ENCODE measurements at places on chromosomes 5 and 9. TPM values are rescaled to one million over a fixed set of nuclear protein-coding genes. Genes with fewer than 3 reads are reported as not detected.

GRCh38 chr5:6525422-6525821, 76.8 kb downstream of the UBE2QL1 start:
- DNase-seq: no peak

- DNase-seq: peak; percentile 82
Observed at GRCh38 chr9:107488375-107489143, 1.0 kb downstream of the KLF4 start.

DNA sequence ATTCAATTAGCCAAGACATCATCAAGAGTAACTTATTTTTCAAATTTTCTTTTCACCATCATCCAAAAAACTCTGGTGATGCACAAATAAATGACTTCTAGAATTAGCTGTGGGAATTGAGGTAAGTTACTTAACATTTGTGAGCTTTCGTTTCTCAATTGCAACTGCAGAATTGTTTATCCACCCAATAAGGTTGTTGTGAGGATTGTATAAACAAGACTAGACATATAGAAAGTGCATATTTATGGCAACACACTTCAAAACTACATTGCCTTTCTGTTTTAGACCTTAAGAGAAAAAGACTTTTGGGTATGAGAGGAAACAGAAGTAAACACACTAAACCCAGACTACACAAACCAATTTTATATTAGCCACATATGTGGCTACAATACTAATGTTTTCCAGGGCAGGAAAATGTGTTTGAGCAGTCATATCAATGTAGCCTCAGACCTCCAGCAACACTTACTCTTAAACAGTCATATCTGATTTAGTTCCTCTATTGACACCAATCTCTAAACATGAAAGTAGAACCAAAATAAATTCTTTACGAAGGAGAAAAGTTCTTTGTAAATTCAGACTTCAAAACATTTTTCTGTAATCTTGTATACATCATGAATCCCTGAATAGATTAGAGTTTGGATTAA, 488.0 kb upstream of the CYLC2 start:
- no peak for DNase-seq

DNA sequence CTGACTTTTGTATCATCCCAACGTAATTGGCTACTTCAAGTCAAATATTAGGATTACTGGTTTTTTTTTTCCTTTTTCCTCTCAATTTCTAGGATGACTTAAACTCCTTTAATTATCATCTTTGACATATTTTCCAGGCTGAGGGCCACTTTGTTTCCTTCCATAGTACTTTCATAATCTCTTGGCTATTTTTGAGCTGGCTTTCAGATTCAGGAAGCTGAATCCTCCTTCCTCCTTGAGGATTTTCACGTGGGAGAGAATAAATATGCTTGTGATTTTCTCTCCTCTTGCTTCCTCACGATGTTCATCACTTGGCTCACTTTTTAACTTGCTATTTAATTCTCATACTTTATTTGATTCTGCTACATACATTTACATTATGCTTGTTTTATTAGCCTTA, 88.1 kb downstream of the ITGA1 start:
- no peak for DNase-seq

STING1 gene
- total RNA-seq: 92.0 TPM

DNA sequence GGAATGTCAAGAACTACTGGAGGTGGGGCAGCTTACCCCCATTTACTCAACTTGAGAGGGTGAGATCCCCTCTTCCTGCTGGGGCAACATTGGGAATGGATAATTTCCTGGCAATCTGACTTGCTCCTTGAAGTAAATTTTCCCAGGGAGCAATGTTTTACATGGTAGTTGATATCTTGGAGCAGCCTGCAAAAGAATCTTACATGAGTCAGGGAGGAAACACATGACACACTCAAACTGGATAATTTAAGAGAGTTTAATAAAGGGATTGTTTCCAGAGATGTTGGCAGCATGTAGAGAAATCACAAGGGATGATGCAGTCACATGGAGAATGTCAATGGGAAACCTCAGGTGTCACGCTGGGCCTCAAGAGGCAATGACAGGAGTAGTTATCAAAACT, 212.5 kb downstream of the GAS1 start:
- no peak for DNase-seq

CHSY3 gene
- 3.1 TPM for total RNA-seq

DNA sequence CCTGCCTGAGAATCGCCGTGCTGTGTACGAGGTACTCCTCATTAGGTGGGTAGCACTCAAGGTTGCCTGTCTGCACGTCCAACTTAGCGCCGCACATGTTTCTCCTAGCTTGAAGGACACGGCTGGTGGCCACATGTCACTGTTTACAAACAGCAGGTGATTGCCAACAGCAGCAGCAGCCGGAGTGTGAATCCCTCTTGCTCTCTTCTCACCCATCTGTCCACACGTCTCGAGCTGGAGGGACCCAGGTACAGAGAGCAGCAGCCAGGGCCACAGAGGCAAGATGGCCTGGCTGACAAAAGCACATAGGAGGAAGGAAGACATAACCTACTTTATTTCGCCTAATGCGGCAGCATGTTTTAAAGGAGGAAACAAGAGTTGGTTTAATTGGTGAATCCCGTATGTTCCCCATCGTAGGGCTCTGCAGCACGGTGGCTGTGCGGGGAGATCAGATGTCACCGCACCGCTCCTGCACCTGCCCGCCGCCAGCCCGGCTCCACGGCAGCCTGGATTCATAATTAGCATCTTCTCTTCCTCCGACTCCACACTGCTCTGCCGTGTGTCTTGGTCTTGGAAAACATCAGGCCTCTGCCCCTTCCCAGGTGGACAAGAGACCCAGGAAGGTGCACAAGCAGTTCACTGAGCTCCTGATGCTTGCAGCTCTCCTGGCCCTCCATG, 201.6 kb upstream of the IRX1 start:
- DNase-seq: no peak

DNA sequence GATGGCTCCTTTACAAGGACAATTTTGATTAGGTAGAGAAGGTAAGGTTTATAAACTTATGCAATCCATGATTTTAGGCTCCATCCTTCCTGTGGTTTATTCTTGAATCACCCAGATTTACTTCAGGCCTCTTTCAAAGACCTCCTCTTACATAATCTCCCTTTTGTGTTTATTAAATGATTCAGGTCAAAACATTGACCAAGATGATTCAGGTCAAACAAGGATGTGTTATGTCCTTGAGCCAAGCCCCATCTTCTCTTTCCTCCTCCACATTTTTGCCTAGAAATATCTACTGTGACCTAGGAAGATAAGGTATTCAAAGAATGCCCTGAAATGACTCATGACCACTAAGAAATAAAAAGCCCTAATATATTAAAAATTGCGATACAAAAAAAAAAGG, 31.8 kb upstream of the TLR4 start:
- DNase-seq: no peak

GRCh38 chr5:134142806-134143205, 28.3 kb downstream of the TCF7 start:
- DNase-seq: peak; percentile 21

GRCh38 chr5:40333459-40334241, 346.1 kb upstream of the PTGER4 start:
- no peak for DNase-seq

LPAR1 gene
- 27.2 TPM for total RNA-seq

DNA sequence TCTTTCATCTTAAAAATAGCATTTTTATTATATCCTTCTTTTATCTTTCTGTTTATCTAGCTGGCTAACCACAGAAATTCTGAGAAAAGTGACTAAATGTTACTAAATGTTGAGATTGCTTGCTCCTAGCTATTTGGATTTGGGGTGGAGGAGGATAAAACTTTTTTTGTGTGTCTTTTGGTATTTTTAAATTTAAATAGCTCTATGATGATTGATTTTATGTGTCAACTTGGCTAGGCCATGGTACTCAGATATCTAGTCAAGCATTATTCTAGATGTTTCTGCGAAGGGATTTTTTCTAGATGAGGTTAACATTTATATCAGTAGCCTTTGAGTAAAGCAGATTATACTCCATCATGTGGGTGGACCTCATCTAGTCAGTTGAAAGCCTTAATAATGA, 75.0 kb downstream of the GCNT1 start:
- DNase-seq: no peak

IL3 gene
- not detected for total RNA-seq

GRCh38 chr9:116030517-116030916, 123.1 kb upstream of the PAPPA start:
- no peak for DNase-seq

GRCh38 chr5:56145106-56145505, 88.0 kb downstream of the ANKRD55 start:
- no peak for DNase-seq

DNA sequence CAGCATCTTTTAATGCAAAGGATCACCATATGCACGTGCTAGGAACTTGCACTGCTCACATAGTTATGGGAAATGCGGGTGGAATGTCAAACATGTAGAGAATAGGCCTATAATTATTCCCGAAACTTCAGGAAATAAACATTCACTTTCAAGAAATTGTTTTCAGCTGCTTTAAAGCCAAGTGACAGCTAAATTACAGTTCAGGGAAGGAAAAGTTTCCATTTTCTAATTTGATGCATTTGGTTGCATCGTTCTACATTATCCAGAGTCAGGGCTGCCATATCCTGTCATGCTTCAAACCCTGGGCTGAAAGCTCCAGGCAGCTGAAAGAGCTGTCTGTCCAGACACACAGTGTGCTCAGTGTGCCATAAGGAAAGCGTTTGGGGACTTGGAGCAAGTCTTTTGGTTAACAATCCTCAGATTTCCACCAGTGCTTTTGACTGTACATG, 518.1 kb downstream of the CSNK1G3 start:
- no peak for DNase-seq

DRD1 gene
- total RNA-seq: 0.55 TPM

DNA sequence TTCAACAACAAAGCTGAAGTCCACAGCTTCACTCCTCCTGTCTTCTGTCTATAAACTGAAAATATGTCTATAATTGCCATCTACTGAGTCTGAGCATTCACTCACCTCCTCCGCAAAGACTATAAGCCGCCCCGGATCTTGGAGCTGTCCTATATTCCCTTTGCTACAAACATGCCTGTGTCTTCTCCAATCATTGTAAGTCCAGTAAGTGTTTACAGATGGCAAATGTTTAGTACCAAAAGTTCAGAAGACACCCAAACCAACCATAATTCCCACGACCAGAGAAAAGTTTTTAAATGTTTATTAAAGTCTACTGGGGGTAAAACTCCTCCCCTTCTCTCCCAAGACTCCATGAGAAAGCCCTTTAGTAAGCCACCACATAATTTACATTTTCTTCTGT, 80.9 kb downstream of the EBF1 start:
- DNase-seq: no peak

- no peak for DNase-seq
Observed at GRCh38 chr9:72207278-72207677, 58.0 kb downstream of the GDA start.

DNA sequence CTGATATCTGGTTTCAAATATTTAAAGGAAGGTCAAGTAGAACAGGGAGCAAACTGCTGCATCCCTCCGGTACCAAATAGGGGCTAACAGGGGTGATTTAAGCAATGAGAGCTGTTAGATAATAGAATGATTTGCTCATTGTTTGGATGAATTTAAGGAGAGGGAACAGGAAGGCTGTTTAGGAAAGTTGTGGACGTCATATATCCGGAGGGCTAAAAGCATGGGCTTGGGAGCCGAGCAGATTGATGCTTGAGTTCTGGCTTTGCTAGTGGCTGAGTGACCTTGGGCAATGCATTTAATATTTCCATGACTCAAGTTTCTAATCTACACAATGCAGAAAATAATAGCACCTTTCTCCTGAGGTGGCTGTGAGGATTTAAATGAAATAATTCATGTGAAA, 85.4 kb upstream of the RPS23 start:
- DNase-seq: no peak

GABRA1 gene
- not detected for total RNA-seq

AQP7 gene
- total RNA-seq: 51.8 TPM

- DNase-seq: no peak
Observed at GRCh38 chr5:126339215-126339805, 83.9 kb upstream of the GRAMD2B start.

ISOC1 gene
- 103 TPM for total RNA-seq

GRCh38 chr9:33506626-33507370, 17.3 kb upstream of the ANKRD18B start:
- DNase-seq: peak; percentile 60

GRCh38 chr9:126125177-126125576, 201.5 kb upstream of the MVB12B start:
- DNase-seq: no peak

- no peak for DNase-seq
Observed at GRCh38 chr9:5447337-5447736, 3.0 kb upstream of the CD274 start.

DNA sequence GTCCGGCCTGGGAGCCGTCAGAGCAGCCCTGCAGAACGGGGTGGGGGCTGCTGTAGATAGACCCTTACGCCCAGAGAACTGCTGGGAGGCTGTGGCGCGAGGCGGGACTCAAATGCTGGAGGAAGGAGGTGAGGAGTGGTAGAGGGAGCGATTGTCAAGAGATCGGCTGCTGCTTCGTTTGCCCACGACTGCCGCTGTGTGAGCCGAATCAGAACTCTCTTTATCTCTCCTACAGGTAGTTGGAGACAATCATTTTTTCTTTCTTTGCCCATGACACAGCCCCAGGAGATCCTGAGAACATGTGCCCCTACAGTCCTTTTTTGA, 456 bp downstream of the ZNF79 start:
- DNase-seq: no peak

PCDHB12 gene
- total RNA-seq: 2.4 TPM

DNA sequence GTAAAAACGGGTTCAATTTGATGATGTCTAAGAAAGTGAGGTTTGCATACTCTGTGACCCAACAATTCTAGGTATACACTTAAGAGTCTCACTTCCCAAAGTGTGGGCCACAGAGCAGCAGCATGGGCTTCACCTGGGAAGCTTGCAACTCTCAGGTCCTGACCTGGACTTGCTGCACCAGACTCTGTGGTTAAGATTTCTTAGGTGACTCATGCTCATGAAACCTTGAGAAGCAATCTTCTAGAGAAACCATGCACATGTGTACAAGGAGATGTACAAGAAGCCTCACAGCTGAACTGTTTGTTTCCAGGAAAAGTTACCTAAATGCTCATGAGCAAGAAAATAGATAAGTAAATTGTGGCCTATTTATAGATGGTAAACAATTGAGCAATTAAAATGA, 30.0 kb downstream of the DNAJC21 start:
- no peak for DNase-seq

DNA sequence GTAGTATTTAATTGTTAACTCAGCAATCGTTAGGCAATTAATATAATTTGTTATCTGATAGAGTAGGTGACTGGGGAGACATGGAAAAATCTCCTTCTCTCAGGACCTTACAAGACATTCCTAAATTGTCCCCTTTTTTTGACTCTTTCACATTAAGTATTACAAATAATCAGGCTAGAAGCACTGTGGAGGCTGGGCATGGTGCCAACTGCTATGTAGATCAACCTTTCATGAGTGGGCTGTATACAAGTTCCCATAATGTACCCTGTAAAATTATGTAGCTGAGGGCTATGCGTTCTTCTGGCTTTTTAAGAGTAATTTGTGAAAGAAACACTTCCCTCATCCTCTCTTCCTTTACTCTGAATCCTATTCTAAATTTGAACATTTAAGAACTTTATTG, 140.2 kb downstream of the NFIB start:
- peak; percentile 26 for DNase-seq

All from left cardiac atrium (tissue), 4 donors.